Stromal cell of bone marrow (primary cell): ENCODE measurements at places on chromosomes 1 and 21.

- no peak for DNase-seq
Measured at GRCh38 chr1:10686404-10687040, 109.9 kb downstream of the CASZ1 start.

DNA sequence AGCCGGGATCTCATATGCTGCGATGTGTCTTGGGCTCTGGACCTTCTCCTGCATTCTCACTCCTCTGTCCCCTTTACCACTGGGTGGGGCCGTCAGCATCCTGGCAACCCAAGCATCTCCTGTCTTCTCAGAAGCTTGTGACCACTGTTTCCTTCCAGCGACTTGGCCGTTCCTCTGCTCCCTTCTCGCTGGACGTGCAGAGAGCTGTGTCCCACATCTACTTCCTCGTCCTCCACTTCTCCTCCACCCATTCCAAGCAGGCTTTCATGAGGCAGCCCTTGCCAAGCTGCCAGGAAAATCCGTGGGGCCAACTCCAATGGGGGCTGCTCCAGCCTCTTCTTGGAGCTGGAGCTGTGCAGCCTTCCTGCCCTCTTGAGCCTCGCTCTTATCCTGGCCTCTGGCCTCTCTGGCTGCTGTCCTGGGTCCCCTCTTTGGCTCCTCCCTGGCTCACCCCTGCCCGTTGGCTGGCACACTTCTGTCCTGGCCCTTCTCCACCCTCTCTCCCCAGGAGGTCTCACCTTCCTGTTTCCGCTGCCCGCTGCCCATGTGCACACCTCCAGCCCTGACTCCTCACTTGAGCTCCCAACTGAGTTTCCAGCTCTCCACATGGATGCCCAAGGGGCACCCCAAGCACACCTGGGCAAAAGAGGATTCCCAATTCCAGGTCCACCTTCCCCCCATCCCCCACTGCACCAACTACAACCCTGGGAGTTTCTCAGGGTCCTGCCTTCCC is 8.7 kb downstream of the FAM131C start:
- DNase-seq = no peak

DNA sequence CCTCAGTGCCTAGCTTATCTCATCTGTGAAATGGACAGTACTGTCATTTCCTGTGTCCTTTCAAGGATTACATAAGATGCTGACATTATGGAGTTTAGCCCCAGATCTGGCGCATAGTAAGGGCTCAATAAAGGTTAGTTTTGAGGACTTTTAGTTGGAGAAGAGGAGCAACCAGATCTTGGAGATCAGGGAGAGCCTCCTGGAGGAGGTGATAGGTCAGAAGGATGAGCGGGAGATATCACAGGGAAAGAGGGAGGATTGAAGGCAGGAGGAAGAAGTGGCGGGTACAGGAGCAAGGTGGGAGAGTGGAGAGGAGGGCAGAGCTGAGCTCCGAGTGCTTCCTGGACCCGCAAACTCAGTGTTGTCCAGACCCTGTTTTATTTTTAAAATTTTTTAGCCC is 17.5 kb downstream of the SLC66A1 start:
- no peak for DNase-seq

GRCh38 chr1:208527156-208527555 is 283.0 kb upstream of the PLXNA2 start:
- DNase-seq = no peak

GRCh38 chr1:76940571-76941335 is 73.5 kb downstream of the ST6GALNAC5 start:
- no peak for DNase-seq
